ENCODE measurements at places on chromosomes 2 and 18.

DNA sequence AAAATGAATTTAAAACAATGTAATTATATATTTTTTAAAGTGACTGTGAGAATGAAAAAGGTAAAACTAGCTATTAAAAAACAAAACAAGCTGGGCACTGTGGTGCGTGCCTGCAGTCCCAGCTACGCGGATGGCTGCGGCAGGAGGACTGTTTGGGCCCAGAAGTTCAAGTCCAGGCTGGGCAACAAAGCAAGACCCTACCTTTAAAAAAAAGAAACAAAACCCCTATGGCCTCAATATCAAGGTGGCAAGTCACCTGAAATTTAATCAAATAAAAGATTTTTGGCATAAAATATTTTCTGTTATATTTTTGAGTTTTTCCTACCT lies 46.9 kb upstream of the STRN start:
- no peak for DNase-seq

DNA sequence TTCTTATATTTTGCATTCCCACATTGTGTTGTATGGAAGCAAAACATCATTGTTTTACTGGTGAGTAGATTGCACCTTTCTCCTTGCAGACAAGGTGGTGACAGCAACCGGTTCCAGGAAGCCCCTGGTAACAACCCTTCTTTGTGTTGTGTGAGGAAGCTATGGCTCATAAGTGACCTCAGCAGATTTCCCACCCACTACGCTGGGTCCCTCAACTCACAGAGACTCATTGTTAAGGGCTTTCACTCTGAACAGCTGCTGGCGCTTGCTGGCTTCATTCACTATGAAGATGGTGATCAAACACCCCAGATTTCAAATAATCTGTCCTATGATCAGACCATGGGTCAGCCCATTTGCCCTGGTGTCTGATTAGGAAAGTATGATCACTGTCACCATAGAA lies 53.4 kb downstream of the WIPF1 start:
- DNase-seq = no peak

GRCh38 chr2:177355874-177356273 lies 36.7 kb upstream of the AGPS start:
- DNase-seq = no peak

- no peak for DNase-seq
These were observed 995 bp downstream of the TMEM127 start for GRCh38 chr2:96264656-96265348.
